Activated T-helper 9 cell treated with anti-CD3 and anti-CD28 coated beads, Interleukin-2, amount 50 U/mL, for 16 hours (primary cell): ENCODE measurements at places on chromosomes 13 and 19.

DNA sequence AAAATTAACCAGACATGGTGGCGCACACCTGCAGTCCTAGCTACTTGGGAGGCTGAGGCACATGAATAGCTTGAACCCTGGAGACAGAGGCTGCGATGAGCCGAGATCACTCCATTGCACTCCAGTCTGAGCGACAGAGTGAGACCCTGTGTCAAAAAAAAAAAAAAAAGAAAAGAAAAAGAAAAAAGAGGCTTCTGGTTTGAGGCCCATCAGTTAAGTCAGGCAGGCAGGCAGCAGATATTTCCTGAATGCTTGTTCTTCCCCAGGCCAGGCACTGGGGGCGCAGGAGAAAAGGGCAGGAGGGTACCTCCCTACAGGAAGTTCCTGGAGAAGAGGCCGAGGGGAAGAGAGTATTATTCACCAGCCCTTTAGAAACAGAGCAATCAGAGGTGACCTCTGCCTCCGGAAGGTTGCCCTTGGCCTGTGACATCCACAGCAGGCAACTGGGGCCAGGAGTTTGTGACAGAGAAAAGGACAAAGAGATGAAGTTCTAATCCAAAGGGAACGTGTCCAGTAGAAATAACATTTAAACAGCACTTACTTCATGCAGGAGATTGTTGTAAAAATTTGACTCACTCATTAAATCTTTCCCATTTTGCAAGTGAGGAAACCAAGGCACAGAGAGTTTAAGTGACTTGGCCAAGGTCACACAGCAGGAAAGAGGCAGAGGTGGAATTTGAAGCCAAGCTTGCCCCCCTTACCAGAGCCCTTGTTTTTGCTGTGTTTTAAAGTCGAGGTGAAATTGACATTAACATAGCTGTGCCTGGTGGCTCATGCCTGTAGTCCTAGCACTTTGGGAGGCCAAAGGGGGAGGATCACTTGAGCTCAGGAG, 4.3 kb upstream of the RLN3 start:
- no peak for DNase-seq

DNA sequence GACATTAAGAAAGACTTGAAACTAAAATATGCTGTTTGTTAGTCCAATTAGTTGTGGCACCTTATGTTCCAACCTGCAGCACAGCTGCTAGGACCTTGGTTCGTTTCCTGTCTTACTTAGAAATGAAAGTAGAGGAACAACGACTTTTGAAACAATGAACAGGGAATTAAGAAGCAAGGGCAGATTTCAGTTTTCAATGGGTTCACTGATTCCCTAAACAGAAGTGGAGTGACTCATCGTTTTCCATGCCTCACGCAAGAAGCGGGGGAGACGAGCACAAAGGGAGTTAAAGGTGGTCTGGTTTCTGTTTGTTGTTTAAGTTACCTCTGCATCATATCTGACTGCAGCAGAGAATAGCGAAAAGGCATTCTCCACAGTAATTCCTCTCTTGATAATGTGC, 44.8 kb downstream of the PHF11 start:
- no peak for DNase-seq

DNA sequence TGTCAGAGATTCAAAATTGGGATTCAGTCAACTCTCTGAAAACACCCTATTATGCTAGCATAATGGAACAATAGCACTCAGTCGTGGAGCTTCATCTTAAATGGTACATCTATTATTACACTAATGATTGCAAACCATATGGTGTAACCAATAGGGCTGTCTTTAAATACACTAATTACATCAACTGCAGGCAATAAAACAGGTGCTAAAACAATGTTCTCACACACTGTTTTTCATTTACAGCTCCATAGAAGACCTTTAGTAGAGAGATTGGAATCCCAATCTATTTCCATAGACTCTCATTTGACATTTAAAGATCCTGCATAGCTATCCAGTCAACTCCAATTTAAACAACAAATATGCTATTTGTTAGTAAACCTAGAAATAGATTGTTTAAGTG, 1917.4 kb downstream of the OLFM4 start:
- DNase-seq: no peak

DNA sequence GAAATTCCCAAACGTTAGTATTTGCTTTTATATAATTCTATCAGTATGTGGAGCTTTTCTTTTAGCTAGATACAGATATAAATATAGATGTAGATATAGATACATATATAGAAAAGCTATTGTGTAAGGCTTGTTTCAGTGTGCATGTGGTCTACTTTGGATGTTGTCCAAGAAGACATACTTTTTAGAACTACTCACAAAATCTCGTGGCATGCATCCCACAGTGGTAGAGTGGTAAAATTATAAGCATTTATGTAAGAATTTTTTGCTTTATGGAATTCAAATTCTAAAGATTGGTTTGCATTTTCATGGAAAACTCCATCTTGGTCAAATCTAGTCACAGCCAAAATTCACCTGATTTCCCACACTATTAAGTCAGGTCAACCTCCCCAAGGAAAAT, 880.4 kb downstream of the EFNB2 start:
- DNase-seq: no peak

GRCh38 chr19:45090606-45091005, 2.4 kb upstream of the PPP1R37 start:
- no peak for DNase-seq

DNA sequence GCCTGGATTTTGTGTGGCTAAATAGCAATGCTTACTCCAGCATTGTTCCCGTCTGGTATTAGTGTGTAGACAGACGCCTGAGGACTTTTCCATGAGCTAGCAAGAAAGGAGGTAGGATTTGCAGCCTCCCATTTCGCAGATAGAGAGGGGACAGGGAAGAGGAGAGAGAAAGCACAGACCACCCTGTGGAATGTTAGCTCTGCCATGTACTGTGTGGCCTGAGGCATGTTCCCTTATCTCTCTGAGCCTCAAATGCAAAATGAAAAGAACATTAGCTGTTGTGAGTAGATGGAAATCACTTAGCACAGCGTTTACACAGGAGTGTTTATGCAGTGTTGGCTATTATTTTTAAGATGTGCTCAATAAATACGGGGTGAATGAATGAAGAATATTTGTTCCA, 45.5 kb downstream of the OLFM4 start:
- DNase-seq: no peak

DNA sequence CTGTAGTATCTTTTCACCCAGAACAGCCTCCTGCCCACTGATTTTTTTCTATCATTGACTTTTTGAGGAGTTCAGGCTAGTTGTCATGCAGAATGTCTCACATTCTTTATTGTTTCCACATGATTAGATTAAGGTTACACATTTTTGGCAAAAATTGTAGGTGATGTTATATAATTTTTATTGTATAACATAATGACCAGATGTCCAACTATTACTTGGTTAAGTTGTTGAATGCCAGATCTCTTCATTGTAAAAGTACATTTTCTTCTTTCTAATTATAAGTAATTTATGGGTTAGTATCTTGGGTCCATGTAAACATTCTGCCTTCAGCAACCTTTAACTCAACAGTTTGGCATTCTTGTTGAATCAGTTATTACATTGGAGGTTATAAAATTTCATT, 138.4 kb downstream of the POSTN start:
- no peak for DNase-seq

- peak; percentile 65 for DNase-seq
These were observed 367 bp downstream of the MFSD12 start for GRCh38 chr19:3556978-3557460.

DNA sequence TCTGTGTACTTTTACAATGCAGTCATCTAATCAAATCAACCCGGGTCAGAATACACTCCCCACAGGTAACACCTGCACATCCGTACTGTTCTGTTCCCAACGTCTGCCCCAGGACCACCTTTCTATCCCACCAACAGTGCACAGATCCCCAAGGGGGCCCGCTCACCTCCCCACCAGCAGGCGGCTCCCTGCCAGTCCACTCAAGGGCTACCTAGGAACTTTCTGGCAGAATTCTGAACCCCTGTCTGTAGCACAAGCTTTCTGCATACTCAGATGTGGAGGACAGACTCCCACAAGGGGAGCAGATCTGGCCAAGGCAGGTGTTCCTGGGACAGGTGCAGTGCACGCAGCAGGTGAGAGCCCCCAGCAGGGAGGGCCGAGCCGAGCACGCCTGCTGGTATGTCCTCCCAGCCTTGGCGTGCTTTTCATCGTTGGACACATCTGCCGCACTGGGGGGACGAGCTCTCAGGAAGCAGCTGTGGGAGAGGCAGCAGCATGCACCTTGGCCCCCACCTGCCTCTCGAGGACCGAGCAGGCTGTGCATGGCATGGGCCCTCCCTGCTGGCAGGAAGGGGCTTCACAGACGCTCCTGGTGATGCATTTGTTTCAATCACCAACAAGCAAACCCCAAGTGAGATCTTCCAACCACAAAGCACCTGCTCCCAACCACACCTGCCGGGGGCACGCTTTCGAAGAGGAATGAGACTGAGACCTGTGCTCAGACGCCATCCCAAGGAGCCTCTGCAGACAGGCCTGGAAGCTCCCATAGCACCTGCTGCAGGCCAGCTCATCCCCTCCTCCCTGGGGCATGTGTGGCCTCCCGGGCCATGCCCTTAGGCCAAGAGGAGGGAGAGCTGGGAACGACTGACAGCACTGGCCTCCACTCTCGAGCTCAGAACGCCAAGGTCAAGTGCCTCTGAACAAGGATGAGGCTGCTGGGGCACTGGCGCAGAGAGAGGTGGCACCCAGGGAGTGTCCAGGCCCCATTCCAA, 35.9 kb downstream of the RAB20 start:
- no peak for DNase-seq

DNA sequence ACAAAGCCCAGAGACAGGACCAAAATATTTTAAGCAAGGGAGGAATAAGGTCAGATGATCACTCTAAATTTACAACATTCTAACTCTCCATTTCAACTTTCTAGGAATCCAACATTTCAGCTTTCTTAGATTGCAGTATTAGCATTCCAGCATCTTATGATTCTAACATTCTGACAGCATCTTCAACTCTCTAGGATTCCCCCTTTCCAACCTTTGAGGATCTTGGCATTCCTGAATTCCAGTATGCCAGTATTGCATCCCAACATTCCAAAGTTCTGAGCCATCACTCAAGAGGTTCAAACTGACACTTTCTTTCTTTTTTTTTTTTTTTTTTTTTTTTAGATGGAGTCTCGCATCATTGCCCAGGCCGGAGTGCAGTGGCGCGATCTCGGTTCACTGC, 13.8 kb downstream of the TGFB1 start:
- DNase-seq: no peak

GRCh38 chr19:12800466-12800770, 1.2 kb downstream of the PRDX2 start:
- no peak for DNase-seq

GRCh38 chr13:24050292-24050711, 110.2 kb upstream of the SPATA13 start:
- DNase-seq: no peak

DNA sequence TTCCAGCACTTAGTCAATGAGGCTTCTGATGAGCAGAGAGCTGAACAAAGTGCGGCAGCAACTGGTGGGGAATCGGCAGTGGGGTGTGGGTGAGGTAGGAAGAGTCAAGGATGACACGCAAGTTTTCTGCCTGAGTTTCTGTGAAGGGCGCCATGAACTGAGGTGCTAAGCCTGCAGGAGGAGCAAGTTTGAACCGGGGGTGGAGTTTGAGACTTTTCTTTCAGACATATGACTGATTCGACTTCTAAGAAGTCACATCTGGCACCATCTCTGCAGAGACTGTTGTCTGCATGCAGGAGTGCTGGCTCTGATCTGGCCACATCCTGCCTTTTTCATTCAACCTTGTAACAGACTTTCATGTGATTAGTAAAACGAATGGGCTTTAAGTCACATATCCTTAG, 14.8 kb upstream of the GPI start:
- DNase-seq: no peak

DNA sequence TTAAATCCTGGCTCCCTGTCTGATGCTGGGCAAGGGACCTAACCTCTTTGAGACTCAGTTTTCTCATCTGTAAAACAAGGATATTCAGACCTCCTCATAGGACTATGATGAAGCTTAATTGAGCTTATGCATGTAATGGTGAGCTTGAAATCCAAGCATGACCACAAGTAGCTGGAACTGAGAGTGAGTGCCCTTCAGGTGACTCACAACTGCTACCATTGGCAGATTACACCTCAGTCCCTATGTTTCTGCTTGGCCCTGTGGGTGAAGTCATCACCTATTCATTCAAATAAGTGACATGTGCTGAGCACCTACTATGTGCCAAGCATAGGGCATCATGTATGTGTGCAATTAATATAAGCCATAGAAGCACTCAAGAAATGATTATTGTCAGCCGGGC, 25.7 kb downstream of the NOVA2 start:
- DNase-seq: no peak

DNA sequence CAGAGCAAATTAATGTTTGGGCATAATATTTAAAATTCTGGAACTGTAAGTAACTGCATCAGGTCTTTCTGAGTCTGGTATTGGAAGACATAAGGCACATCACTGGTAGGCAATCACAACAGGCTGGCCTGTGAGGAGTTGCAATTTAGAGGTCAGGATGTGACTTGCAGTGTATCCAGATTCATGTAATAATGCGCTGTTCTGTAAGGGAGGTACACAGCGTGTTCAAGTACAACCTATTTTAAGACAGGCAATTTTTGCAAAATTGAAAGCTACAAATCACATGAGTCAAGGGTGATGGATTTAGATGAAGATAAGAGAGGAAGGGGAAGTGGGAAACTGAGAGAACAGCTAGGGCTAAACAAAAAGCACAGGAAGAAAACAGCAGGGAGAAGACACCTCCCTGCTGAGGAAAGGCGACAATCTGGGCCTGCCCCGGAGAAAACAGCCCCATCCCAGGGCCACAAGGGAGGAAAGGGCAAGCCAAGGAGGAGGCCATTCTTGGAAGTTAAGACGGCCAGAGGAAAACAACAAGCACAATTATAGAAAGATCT, 138.1 kb downstream of the LACC1 start:
- no peak for DNase-seq

DNA sequence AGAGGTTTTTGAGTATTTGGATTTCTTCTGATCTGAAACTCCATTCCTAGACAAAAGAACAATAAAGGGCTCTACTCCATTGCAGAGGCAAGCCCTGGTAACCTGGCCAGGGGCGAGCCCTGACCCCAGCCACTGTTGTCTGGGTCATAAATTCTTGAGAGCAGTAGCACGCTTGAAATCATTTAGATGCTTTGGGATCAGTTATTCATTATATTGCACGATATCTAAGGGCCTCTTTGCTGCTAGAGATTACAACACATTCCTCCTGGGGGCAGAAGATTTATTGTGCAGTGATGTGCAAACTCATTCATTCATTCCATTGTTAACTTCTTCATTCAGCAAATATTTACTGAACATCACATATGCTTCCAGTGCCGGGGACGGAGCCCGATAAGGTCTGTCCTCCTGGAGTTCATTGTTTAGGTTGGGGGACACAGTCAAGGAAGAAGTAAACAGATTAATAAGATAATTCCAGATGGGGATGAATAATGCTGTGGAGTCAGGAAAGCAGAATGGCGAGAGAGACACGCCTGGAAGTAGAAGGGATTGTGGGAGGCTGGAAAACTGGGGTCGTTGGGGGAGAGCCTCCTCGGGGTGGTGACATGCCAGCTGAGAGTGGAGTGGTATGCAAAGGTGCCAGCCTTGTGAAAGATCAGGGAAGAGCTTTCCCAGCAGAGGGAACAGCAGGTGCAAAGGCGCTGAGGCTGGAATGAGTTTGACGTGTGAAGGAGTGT, 34.9 kb downstream of the SIPA1L3 start:
- DNase-seq: no peak
